IPS-NIHi11 (cell line): ENCODE measurements at places on chromosomes 5 and 9.

DNA sequence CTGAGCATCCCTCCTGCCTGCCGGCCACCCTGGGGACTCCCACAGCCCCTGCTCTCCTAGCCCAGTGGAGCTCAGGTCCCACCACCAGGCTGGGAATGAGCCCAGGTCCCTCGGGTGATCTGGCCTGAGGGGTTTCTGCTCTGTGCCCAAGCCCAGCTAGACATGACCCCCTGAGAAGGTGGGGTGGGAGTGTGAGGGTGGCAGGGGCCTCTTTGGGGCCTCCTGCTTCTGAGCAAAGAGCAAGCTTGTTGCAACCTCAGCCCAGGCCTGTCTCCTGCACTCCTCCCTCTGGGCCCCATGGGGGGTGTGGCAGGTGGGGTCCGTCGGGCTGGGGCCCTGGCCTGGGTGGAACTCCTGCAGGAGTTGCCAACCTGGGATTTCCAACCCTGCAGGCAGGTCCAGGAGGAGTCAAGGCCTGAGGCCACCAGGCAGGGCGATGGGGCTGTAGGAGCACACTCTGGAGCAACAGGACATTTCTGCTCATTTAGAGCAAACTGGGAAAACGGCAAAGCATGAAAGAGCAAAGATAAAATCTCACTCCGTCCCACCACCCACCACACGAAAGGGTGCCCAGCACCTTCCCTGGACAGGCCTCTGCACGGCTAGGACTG, 11.4 kb upstream of the NRARP start:
- DNase-seq = peak; percentile 5

DNA sequence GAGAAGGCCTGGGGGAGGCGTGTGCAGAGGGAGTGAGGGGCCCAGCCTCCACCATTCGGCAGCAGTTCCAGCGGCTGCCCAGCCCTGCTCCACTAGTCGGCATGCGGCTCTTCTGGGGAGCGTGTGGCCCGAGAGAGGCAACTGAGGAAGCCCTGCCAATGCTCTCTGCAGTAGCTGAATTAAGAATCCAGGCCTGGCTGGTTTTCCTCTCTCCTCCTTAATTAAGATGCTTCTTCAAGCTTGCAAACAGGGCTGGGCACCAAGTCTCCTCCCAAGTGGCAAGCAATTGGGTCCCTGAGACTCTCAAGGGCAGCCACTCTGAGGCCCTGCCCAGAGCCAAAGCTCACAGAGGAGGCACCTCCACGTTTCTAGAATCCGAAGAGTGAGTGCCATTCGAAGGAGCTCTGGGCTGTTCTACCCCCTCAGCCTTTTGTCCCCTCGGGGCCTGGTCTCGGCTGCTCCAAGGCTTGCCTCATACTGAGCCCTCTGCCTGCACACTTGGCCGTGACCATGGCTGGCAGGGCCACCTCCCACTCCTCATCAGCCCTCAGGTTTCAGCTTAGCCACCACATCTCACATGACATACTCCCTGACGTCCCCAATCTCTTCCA, 75.4 kb upstream of the LRRTM2 start:
- no peak for DNase-seq

GRCh38 chr9:85173967-85174366, 504.4 kb downstream of the NTRK2 start:
- no peak for DNase-seq

GRCh38 chr5:155087036-155087435, 73.5 kb downstream of the KIF4B start:
- no peak for DNase-seq

- DNase-seq = no peak
Measured at GRCh38 chr9:81182431-81182830, 506.9 kb downstream of the TLE1 start.

DNA sequence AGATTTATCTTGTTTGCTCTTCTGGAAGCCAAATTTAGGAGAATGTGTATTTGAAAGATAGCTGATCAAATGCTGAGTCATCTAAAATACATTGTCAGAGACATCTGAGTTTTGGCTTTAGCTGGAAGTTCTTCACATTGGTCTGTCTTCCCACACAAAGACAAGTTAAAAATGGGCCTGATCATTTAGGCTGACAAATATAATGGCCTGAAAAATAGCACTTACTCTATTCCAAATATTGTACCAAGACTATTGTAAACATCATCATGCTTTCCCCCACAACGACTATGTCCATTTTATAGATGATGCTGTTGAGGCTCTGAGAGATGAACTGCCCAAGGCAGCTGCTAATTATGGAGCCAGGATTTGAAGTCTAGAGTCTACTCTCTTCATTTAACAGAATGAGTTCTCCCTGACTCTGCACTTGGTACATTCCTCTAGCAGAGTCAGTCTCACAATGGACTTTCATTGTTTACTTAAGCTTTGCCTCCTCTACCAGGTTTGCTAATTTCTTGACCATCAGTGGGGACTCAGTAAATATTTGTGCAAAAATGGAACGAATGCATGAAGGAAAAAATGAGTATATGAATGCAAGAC, 619.4 kb upstream of the KLF4 start:
- DNase-seq = no peak

DNA sequence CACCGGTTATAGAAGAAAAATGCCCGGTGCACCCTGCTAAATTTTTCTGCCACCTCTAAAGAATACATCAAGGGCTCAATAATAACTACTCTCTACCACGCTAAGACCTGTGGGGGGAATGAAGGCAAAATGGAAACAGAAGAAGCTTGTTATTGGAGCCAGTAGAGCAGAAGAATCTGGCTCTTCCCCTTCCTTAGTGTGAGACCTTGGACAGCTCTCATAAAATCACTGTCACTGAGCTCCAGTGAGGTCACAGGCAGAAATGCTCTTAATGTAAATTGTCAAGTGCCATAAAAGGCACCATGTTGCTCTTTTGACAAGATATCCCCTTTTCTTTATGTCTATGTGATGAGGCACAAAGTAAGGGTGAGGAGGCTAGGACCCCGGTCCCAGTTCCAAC, 74.4 kb downstream of the ASTN2 start:
- DNase-seq = no peak

DNA sequence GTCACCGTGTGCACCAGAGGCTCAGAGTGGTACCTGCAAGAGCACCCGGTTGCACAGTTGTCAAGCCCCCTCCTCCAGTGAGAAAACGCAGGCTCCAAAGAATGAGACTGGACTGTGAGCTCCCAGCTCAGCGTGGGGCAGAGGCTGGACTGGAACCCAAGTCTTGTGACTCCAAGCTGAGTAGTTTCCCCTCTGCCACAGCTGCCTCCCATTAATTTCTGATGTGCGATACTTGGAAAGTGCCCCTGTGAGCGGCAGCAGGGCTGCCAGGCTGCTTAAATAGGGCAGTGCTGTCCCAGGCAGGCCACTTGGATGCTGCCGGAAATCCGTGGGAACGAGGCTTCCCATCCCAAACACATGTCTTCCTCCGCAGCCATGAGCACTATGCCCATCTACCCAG, 62.2 kb upstream of the ANGPTL2 start:
- DNase-seq = no peak

DNA sequence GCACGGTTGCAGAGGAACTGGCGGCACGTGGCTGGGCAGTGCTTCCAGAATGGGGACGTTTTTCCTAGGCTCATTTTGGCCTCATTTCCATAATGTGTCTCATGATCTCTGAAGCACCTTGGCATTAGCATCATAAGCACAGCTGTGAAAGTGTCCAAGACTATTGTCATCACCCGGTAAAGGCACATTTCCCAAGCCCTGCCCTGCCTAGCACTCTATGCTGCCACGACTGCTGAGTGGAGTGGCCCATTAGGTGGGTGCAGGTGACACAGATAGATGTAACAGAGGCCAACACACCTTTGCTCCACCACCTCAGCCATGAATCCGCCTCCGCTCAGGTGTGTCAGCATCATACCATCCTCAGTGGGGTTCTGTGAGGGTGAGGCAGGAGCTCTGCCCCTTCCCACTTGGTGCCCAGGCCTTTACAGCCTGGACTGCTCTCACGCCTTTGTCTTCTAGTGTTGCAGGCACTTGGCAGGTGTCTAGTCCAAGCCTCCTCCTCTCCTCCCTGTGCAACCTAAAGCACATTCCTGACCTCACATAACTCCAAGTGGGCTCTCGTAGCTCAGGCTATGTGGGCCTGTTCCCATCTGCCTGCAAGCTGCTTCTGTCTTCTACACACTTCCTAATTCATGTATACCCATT, 213.0 kb downstream of the FSTL4 start:
- DNase-seq = no peak

DNA sequence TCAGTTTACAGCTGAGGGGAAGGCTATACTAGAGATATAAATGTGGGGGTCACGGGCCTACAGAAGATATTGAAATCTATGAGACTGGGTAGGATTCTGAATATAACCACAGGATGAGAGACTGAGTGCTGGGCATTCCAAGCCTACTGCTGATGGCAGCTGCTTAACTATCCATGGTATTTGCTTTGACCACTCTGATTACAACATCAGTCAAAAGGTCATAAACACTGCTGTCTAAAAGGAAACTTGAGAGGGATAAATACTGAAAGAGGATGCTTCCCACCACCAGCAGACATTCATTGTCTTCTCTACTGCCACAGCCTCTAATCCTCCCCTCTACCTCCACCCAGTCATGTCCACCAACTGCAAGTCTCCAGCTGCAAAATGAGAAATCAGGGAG, 3.8 kb downstream of the ZNF622 start:
- DNase-seq = no peak

DNA sequence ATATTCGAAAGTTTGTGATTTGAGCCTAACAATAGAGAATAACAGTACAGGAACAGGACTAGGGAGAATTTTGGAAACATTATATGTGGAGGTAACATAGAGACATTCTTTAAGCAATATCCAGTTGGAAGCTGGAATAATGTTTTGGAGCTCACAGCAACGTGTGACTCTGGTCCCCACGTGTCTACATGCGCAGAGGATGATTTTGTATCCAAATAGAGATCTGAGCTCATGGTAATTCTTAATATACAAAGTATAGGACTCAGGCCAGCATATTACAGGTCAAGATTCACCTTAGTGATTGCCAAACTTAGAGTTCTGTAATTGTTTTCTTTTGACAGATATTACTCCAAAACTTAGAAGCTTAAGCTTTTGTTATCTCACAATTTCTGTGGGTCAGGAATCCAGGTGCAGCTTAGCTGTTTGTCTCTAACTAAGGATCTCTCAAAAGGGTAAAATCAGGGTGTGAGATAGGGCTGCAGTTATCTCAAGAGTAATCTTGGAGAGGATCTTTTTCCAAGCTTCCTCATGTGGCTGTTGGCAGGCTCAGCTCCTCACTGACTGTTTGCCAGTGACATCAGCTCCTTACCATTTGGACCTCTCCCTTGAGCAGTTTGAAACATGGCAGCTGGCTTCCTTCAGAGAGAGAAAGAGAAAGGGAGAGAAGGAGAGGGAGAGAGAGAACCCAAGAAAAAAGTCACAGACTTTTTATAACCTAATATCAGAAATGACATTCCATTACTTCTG, 272.0 kb upstream of the ZNF462 start:
- DNase-seq = no peak

- no peak for DNase-seq
Measured at GRCh38 chr5:40623480-40624420, 56.0 kb upstream of the PTGER4 start.

GRCh38 chr9:133184971-133185370, 21.3 kb upstream of the GBGT1 start:
- DNase-seq = peak; percentile 57

DNA sequence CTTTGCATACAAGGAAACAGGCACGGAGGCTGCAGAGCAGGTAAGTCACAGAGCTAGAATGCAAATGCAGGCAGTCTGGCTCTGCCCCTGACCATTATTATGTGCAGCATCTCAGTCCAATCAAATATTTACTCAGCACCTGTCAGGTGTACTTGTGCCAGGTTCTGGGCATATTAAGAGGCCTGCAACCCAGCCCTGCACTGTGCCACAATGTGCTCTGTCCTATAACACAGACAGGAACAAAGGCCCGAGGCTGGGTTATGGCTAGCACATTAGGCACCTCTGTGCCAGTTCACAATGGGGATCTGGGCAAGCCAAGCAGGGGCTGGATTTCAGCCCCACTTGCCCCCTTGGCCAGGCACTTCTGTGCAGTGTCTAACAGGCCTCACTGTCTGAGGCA, 14.0 kb downstream of the ARL15 start:
- no peak for DNase-seq

GRCh38 chr9:96173640-96174039, 128.3 kb downstream of the HSD17B3 start:
- no peak for DNase-seq

- no peak for DNase-seq
Measured at GRCh38 chr9:125902831-125903512, 155.8 kb downstream of the PBX3 start.

- DNase-seq = no peak
Measured at GRCh38 chr5:140603734-140604133, 29.2 kb downstream of the CD14 start.

DNA sequence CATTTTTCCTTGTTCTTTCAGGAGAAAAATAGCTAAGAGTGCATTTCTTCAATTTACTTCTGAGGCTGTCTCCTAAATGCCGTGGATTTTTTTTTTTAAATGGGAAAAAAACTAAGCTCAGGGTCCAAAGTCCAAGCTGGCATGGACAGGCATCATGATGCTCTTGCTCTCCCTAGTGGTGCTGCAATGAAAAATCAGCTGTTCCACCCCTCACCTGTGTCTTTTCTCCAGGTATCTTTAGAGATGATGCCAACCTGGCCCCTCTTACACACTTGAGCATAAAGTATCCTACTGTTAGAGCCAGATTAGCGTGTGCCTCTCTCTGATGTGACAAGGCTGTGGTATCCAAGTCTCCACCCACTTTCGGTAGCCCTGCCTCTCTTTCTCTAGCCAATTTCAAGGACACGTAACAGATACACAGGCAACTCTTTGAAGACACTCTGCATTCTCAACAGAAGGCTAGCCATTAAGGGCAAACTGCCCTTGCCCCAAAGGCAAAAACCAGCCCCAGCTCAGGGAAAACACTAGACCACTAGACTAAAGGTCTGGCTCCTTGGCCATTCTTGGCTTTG, 208.8 kb downstream of the SAXO1 start:
- peak; percentile 28 for DNase-seq

DNA sequence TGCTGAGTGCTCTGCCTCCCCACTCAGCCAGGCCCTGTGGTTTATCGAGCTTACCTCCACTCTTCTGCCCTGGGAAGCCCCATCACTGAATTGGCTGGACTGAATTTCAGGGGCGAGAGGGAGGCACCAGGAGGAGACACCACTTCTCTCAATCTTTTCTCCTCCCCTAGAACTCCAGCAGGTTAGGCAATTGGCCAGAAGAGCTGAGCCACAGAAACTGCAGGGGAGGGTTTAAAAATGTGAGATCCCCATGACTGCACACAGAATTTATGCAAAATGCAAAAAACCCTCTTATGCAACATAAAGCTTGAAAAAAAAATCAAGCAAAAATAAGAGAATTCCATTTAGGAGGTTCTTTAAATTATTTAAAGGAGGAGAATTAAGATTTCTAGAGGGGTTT, 29.9 kb downstream of the TUT7 start:
- no peak for DNase-seq

DNA sequence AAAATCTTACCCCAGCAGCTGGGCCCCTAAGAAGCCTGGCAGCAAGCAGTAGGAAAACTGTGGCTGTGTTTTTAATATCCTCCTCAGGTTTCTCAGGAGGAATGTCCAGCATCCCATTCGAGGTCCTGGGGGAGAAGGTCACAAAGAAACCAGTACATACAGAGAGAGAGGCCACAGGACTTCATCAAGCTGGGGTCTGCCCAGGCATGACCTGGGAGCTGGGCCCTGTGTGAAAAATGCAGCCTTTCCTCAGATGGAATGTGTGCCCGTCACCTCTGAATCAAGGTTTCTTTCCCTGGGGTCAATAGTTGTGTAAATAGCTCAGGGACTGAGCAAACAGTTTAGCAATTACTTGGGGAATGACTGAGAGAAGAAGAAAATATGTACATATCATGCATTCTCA, 33.9 kb upstream of the RAD23B start:
- peak; percentile 19 for DNase-seq

GRCh38 chr9:36457836-36458429, 57.9 kb upstream of the RNF38 start:
- no peak for DNase-seq
